ENCODE measurements at places on chromosomes 5 and 9.

GRCh38 chr5:108615216-108615615 is 132.5 kb upstream of the FER start:
- no peak for DNase-seq

DNA sequence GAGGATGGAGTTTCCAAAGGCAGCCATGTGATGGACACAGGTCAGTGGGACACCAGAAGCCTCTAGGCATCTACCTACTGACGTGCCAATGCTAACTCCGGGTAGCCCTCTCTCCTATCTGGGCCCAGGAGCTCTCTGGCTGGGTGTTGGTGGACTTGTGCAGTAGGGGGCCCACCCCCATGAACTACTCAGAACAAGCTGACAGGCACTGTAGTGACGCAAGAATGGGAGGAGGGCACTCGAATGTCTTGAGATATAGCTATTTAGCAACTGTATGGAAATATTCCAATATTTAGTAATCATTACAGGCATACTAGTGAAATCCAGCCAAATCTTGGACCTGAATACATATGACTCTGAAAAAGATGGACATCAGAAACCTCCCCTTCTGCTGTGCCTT is 5.7 kb upstream of the DOCK2 start:
- DNase-seq = no peak

DNA sequence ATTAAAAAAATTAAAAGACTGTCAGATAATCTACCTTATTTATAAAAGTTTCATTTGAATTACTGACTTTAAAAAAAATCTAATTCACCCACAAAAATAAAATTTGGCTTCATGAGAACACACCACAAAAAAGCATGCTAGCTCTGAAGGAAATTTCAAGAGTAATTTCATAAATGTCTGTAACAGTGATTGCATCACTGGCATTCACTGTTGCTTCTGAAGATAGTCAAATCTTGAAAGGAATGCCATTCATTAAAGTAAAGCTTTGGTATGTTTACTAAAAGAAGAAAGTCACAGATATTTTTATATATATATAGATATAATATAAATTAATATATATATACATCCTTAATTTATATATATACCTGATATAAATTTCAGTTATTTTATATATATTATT is 43.4 kb downstream of the NADK2 start:
- DNase-seq = no peak

GRCh38 chr5:71734141-71734540 is 15.1 kb downstream of the CARTPT start:
- DNase-seq = no peak

- DNase-seq = no peak
Observed at GRCh38 chr9:121566481-121567465, 67.1 kb upstream of the GGTA1 start.

DNA sequence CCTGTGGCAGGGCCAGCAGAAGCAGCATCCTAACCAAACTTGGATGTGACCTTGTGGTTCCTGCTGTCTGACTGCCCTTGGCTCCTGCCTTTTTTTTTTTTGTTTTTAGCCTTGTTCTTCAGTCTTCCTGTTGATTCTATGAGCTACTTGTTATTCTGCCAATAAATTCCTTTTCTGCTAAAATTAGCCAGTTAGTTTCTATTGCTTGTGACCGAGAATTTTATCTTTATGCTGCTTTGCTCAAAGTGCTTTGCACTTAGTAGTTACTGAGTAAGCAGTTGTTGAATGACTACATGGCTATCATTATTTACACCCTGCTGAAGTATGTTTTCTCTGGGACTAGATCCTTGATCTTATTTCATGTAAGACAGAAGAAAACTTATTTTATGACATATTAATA is 20.8 kb upstream of the ATG10 start:
- no peak for DNase-seq

DNA sequence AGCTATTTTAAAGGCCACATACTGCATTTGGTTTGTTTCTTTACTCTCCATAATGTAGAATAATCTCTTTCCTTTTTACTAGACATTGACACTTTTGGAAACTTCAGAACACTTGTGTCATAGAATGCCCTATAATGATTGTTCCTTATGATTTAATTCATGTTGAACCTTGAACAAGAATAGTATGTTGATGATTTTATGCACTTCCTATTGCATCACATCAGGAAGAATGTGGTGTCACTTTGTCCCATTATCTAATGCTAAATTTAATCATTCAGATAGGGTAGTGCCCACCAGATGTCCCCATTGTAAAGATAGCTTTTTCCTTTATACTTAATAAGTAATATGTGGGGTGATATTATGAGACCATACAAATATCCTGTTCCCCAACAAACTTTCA is 19.4 kb upstream of the DEPDC1B start:
- DNase-seq = no peak

Data from stimulated activated CD4-positive, alpha-beta T cell treated with anti-CD3 and anti-CD28 coated beads, Interleukin-12 subunit alpha, Interleukin-12 subunit beta, amount 100 ng/mL, for 48 hours (primary cell).